ENCODE measurements at places on chromosomes 7 and 10. TPM values are rescaled to one million over a fixed set of nuclear protein-coding genes. Genes with fewer than 3 reads are reported as not detected.
A peak's percentile ranks its signal among the peaks of the same experiment; 100 is the strongest.

DNA sequence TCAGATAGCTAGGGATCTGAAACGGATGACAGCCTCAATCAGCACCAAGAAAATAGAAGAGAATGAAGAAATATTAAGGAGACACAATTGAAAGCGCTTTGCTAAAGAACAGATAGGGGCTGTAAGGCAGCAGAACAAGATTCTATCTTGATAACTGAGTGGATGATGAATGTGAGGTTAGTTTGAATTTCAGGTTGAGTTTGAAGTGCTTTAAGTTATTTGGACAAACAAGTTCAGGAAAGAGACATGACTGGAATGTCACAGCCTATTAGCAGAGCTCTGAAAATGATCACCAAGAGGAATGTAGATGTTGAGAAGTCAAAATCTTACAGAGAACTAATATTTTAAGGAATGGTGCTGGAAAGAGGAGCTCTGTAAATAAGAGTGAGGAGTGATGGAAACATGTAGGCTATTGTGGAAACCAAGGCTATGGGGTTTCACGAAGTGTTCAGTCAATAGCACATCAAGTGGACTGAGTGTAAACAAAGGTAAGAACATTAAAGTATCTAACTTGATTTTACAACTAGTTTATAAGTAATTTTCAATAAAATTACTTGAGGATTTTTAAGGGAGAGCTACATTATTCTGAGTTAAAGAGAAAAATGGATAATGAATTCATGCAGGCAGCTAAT is 61.6 kb downstream of the MEST start:
- no peak for DNase-seq

DNA sequence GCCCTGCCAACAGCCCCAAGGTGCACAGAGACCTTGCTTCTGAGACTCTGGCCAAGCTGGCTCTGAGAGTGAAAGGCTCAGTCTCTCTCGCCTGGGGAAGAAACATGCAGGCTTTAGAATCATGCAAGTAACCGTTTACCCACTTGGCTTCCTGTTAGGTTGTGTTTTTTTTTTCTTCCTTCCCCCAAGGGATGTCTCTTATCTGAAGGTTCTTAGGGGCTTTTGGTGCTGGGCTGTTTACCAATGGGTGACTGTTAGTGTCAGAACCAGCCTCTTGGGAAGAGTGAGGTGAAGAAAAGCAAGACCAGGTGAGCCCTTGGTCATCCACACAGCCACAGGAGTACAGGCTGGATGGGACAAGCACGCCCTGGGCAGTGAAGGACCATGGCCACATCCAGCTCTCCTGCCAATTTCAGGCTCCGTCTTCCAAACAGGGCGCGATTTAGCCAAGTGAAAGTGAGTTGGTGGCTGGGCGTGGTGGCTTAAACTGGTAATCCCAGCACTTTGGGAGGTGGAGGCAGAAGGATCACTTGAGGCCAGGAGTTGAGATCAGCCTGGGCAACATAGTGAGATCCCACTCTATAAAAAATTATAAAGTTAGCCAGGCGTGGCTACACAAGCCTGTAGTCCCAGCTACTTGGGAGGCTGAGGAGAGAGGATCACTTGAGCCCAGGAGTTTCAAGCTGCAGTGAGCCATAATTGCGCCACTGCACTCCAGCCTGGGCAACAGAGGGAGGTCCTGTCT is 76.3 kb upstream of the CUX1 start:
- no peak for DNase-seq

- peak; percentile 65 for DNase-seq
Observed at GRCh38 chr7:85719981-85720953, 533.4 kb upstream of the SEMA3D start.

- no peak for DNase-seq
Observed at GRCh38 chr7:157731126-157731525, 394.3 kb downstream of the DNAJB6 start.

DNA sequence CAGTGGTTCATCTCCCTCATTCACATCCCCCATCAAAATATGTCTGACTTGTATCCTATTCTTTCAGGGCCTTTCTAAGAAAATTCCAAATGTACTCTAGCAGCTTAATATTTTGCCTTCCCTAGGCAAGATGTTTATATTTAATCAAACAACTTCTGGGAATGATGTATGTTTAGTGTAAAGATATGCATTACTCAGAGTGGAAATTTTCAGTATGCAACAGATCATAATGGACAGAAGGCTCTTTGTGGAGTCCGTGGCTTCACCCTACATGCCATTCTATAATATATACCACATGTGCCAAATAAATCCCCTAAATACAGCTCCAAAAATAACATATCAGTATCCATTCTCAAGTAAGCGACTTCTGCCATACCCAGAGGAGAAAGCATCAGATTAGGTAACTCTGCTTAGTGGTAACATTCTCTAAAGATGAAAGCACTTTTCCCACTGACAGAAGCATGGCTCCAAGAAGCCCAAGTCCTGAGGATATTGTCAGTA is 316.6 kb downstream of the KCNMA1 start:
- DNase-seq, result peak; percentile 54

GRCh38 chr7:115831371-115831770 is 199.2 kb downstream of the TFEC start:
- no peak for DNase-seq

DNA sequence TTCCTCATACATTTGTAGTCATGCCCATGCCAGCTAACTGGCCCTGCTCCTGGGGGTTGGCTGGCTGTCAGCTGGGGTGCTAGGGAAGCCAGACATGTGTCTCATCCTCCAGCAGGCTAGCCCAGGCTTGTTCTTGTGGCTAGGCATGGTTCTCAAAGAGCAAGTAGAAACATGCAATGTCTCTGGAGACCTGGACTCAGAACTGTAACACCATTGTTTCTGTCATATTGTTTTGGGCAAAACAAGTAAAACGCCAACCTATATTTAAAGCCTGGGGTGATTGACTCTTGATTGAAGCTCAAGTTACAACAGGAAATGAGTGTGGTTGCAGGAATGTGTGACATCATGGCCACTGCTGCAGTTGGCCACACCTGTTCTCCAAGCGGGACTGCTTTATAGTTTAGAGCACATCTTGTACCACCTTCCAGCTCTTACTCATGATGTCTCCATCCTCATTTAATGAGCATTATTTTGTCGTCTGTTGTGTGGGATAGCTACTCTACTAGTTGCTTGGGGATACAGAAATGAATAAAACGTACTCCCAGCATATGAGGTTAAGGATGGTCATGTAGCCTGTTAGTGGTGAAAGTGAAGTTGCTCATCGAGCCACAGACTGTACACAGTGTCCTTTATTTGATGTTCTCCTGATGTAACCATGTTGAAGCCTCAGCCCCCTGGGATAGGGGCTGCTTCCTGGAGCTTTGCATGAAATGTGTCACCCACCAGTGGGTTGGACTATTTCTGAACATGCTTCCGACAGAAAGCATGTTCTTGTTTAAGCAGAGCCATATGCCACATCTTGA is 168.4 kb downstream of the SORCS3 start:
- peak; percentile 34 for DNase-seq

- DNase-seq, result no peak
Observed at GRCh38 chr10:118689070-118689858, 65.5 kb downstream of the CACUL1 start.

DNA sequence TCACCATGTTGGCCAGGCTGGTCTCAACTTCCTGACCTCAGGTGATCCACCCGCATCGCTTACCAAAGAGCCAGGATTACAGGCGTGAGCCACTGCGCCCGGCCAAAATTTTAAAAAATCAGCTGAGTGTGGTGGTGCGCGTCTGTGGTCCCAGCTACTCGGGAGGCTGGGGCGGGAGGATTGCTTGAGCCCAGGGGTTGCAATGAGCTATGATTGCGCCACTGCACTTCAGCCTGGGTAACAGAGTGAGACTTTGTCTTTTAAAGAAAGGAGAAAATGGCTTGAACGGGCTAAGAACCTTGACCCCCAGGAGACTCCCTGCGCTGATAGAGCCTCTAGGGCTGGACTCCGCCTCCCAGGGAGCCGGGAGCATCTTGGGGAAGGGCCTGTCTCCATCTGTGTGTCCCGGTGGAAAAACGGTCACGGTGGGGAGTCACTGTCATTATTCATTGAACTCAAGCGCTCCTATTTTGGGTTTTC is 760 bp upstream of the KCTD7 start:
- peak; percentile 19 for DNase-seq

- DNase-seq, result no peak
Observed at GRCh38 chr10:125193306-125193877, 33.0 kb upstream of the CTBP2 start.

DNA sequence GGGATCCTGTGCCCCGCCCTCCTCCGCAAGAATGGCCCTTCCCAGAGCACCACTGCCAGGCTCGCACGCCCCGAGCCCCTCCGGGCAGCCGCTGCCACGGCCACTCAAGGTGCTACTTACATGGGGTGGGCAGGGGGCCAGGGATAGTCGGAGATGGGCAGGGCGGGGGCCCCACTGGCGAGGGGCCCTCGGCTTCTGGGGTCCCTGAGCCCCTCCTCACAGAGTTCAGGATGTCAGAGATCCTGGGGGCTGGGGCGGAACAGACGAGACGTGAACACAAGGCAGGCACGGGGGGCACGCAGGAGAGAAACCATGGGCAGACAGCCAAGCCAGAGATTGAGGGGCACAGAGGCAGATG is 25.6 kb downstream of the YKT6 start:
- no peak for DNase-seq

GRCh38 chr7:106381252-106381651 is 96.5 kb upstream of the NAMPT start:
- DNase-seq, result no peak

- DNase-seq, result no peak
Observed at GRCh38 chr7:4225361-4225771, 456.7 kb upstream of the FOXK1 start.

DNA sequence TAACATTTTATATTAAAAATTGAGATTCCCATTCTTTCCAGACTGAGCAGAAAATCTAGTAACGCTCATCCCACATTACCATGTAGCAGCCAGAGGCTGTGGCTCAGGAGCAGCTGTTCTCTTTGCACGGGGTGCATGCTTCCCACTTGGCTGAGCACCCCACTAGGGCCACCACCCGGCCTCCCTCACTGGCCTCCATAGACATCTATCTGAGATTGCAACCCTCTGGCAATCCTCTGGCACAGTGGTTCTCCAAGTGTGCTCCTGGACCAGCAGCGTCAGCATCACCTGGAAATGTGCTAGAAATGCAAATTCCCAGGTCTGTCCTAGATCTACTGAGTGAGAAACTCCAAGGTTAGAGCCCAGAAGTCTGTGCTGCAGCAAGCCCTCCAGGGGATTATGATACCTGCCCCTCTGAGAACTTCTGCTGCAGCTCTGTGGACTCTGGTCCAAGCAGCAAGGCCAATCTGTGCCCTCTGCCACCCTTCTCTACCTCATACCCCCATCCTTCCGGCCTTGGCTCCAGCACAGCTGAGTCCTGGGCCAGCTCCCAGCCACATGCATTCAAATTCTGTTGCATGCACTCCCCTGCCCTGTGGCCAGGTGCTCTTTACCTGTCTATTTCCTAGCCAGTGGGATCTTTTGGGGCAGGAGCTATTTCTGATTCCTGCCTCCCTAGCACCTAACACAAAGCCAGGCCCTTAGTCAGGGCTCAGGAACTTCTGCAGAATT is 301.5 kb downstream of the GRID1 start:
- no peak for DNase-seq

DNA sequence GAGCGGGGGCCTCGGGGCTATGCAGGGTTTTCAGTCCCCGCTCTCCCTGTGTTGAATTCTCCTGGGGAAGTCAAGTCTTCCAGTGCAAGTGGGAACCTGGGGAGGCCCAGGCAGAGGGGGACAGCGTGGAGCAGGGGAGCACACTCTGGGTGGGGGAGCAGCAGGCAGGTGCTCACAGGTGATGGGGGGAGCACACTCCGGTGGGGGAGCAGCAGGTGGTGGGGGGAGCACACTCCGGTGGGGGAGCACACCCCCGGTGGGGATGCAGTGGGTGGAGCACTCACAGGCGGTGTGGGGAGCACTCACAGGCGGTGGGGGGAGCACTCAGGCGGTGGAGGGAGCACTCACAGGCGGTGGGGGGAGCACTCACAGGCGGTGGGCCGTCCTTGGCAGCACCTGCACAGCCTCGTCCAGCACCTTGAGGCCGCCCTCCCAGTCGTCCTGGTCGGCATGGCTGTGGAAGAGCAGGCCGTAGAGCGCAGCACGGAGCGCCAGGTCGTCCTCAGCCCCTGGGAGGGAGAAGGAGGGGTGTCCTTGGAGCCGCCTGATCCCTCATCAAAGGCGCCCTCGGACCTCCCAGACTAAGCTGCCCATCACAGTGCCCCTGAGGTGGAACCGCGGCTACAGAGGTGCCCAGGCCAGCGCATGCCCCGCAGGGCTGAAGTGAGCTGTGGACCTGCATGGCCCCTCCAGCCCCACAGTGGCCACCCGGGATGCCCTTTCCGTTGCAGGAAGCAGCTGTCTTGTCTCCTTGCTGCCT is 56.7 kb downstream of the CFAP46 start:
- DNase-seq, result no peak

DNA sequence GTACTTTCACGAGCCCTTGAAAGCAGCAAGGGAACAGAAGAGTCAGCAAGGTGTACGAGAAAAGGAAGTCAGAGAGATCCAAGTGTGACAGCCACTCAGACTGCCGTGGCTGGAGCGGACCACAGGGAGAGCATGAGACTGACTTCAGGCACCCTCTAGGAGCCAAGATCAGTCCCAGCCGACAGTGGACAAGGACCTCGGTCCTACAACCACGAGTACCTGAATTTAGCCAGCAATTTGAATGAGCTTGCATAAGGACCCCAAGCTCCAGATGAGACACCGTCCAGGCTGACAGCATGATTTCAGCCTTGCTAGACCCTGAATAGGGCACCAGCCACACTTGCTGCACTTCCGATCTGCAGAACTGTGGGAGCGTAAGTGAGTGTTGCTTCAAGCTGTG is 13.7 kb upstream of the EBF3 start:
- DNase-seq, result no peak

- peak; percentile 29 for DNase-seq
Observed at GRCh38 chr7:149635561-149636329, 137.6 kb downstream of the ZNF467 start.

- no peak for DNase-seq
Observed at GRCh38 chr7:5827755-5828154, 46.3 kb upstream of the RNF216 start.

DNA sequence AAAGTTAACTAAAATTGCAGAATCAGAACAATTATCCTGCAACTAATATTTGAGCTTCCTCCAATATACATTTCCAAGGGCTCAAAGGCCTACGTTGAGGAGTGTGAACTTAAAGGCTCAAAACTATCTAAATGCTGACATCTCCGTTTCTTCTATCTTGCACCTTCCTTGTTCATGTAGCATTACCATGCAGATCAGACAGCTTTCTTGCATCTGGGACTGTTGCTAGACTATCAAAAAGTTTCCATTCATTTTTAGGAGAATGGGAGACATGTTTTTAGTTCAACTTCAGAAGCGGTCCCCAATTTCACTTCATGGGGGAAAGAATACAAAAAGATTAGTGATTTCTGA is 2.9 kb downstream of the ANKRD1 start:
- DNase-seq, result no peak

Gene SLIT1
- polyA plus RNA-seq, result not detected

Gene WNT16
- polyA plus RNA-seq, result not detected

Gene OGA
- polyA plus RNA-seq, result 20.3 TPM

Gene CLDN4
- polyA plus RNA-seq, result 8.2 TPM

Gene CYP2W1
- not detected for polyA plus RNA-seq

Gene DEPP1
- 0.84 TPM for polyA plus RNA-seq

Gene FAM25A
- 1.4 TPM for polyA plus RNA-seq

Gene MET
- 26.7 TPM for polyA plus RNA-seq

Gene ENO4
- polyA plus RNA-seq, result 0.12 TPM

Gene LRMDA
- not detected for polyA plus RNA-seq

Gene OR2A5
- polyA plus RNA-seq, result not detected

Gene FGFBP3
- 0.42 TPM for polyA plus RNA-seq

Gene IFIT1
- 49.0 TPM for polyA plus RNA-seq
